ENCODE measurements at places on chromosomes 2 and 18. TPM values are rescaled to one million over a fixed set of nuclear protein-coding genes. Genes with fewer than 3 reads are reported as not detected.

SNORC gene
- total RNA-seq: 0.54 TPM

GRCh38 chr2:220961143-220961860 is 610.8 kb downstream of the EPHA4 start:
- no peak for DNase-seq

DNA sequence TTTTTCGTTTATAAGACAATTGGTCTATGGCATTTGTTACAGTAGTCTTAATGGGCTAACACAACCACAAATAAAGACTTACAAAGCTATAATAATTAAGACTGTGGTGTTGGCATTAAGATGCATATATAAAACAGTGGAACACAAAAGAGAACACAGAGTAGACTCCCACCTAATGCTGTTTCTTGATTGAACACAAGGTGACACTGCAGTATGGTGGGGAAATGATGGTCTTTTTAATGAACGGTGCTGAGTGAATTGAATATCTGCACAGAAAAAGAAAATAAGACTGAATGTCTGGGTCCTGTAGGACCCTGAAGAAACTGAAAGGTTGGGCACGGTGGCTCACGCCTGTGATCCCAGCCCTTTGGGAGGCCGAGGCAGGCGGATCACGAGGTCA is 1136.6 kb upstream of the NXPH2 start:
- no peak for DNase-seq

TRIM43 gene
- total RNA-seq: not detected

DNA sequence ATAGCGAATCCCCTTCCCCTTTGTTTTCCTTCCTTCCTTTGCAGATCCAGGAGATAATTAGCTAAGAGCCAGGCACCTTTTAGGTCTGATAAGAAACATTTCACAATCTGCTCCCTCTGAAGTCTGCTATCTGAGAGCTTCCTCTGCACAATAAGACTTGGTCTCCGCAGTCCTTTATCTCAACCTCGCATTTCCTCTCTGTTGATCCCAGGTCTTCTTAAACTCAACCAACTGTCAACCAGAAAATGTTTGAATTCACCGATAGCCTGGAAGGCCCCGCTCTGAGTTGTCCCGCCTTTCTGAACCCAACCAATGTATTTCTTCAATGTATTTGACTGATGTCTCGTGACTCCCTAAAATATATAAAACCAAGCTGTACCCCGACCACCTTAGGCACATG is 78.4 kb upstream of the CTDP1 start:
- DNase-seq: no peak

- DNase-seq: no peak
Measured at GRCh38 chr2:101895819-101896322, 95.9 kb upstream of the IL1R2 start.

- no peak for DNase-seq
Measured at GRCh38 chr2:82340578-82341053, 2036.1 kb upstream of the LRRTM1 start.

MC4R gene
- not detected for total RNA-seq

DNA sequence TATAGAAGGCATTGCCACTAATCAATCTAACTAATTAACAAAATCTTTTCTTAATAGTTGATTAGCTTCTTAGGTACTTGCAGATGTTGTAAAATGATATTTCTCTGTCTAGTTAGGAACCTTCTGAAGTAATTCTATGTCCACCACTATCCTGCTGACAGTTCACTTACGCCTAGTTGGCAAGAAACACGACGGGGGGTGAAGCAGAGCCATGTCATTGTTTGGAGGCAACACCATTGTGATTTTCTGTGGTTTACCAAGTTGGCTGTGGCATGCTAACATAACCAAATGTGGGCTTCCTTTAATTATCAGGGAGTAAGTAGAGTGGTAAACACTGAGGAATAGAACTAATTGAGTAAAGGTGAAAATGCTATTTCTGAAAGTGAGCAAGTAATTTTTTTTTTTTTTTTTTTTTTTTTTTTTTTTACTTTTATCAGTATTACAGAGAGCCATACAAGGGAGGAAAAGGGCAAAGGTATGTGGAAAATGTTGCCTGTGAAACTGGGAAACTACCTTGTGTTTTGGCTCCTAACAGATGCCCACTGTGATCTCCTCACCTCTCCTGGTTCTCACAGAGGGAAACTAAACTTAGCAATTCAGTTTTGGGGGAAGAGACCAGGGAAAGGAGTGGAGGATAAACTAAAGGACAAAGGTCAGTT is 126.8 kb downstream of the MEIS1 start:
- DNase-seq: peak; percentile 51

CNOT11 gene
- 36.6 TPM for total RNA-seq

- no peak for DNase-seq
Measured at GRCh38 chr2:37688771-37689468, 17.5 kb upstream of the CDC42EP3 start.

GCKR gene
- total RNA-seq: under 0.01 TPM

DNA sequence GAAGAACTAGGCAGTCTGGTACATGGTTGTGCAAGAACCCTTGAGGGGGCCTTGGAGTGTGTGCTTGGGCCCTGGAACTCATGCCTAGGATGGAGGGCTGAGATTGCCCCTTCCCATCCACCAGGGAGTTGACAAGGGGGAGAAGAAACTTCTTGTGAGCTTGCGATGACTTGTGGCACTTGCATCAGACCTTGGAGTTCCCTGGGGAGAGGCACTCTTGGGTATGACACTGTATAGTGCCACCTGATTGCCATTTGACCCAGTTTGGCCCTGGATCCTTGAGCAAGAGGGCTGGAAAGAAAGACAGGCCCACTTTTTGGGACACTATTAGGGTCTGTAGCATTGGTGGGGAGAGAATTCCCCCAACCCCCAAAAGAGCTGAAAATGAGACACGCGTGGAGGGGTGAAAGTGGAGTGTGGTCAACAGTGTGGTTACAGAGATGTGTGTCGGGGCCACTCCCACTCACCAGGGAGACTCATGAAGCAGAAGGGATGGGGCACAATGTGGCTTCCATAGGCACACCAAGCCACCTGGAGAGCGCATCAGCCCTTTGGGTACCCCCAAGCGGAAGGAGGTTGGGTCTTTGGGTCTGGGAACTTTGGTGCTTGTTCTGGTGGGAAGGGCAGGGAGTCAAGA is 101.3 kb downstream of the MSH2 start:
- no peak for DNase-seq

GRCh38 chr18:23938043-23938756 is 76.4 kb upstream of the TTC39C start:
- DNase-seq: no peak

DNA sequence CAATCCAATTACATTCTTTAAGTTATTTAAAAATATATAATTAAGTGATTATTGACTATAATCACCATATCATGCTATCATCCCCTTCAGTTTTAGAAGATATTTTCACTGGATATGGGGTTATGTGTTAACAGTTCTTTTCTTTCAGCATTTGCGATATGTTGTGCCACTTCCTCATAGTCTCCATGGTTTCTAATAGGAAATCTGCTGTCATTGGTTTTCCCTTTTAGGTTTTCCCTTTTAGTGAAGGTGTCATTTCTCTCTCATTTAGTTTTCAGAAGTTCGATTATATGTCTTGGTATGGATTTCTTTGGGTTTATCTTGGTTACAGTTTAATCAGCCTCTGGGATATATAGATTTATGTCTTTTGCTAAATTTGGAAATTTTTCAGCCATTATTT is 34.8 kb upstream of the EPG5 start:
- DNase-seq: no peak

GRCh38 chr2:148670773-148671172 is 26.2 kb downstream of the EPC2 start:
- DNase-seq: no peak

GRCh38 chr2:5121121-5121520 is 571.1 kb upstream of the SOX11 start:
- no peak for DNase-seq

- no peak for DNase-seq
Measured at GRCh38 chr2:66665124-66665984, 230.4 kb downstream of the MEIS1 start.

DNA sequence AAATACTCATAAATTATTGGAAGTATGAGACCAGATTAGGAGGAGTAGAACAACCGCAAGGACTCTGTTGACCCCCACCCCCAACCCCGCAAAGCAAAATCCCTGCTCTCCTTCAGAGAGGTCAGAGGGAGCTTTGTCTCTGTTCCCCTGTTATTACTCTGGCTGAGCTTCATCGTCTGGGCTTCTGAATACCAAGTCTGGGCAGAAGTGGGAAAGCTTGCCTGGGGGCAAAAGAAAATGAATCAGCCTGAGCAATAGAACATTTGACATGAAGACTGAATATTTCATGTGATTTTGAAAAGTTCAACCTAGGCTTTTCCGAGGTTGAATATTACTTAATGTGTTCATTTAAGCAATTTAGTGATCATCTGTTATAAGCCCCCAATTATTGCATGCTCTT is 114.6 kb upstream of the ARHGAP28 start:
- no peak for DNase-seq

DNA sequence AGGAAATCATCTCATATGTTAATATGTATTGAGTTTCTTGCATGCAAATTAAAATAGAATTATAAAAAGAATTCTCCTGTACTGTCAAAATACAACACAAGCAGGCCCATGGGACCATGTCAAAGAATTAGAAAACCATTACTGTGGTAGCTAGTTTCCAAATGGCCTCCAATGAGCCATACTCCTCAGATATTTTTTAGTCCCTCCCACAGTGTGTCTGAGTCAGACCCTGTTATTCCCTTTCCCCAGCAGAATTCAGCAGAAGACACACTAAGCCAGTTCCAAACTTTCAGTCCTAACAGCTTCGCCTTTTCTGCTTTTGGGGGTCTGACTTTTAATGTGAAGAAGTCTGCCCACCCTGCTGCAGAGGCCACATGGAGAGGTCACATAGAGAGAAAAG is 86.7 kb downstream of the FIGN start:
- no peak for DNase-seq

DNA sequence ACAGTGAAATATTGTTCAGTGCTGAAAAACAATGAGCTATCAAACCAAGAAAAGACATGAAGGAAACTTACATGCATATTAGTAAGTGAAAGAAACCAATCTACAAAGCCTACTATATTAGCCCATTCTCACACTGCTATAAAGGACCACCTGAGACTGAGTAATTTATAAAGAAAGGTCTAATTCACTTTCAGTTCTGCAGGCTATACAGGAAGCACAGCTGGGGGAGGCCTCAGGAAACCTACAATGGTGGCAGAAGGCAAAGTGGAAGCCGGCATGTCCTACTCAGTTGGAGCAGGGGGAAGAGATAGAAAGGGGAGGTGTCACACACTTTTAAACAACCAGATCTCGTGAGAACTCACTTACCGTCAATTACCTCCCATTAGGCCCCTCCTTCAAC is 232.1 kb downstream of the TMX3 start:
- DNase-seq: no peak

VIT gene
- total RNA-seq: not detected

GRCh38 chr2:20451341-20451740 is 4.5 kb downstream of the RHOB start:
- no peak for DNase-seq

DNA sequence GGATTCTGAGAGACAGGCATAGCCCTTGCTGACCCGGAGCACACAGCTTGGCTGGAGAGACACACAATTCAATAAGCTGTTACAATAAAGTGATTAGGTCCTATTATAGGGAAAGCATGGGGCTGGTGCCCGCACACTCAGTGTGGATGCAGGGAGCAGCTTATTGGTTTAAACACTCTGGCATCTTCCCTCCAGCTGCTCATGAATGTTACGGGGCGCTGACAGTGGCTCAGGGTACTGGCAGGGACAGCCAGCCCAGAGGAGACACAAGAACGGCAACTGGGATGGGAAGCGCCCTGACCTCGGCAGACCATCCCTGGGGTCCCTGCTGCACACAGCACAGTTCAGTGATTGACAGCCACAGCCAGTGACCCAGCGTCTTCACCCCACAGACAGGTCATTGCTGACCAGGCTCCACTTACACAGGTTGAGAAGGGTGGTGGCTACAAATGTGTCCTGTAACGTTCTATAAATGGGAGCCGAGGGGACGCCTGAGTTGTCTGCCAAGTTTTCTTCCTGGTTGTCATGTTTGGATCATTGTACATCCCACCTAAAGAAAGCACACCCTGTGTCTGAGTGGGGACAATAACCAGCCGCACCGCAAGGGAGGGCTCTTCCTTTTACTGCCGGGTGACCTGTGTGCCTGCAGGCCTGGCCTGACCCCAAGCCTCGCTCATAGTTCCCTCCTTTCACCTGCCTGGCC is 60.3 kb downstream of the SH3BP4 start:
- no peak for DNase-seq

DNA sequence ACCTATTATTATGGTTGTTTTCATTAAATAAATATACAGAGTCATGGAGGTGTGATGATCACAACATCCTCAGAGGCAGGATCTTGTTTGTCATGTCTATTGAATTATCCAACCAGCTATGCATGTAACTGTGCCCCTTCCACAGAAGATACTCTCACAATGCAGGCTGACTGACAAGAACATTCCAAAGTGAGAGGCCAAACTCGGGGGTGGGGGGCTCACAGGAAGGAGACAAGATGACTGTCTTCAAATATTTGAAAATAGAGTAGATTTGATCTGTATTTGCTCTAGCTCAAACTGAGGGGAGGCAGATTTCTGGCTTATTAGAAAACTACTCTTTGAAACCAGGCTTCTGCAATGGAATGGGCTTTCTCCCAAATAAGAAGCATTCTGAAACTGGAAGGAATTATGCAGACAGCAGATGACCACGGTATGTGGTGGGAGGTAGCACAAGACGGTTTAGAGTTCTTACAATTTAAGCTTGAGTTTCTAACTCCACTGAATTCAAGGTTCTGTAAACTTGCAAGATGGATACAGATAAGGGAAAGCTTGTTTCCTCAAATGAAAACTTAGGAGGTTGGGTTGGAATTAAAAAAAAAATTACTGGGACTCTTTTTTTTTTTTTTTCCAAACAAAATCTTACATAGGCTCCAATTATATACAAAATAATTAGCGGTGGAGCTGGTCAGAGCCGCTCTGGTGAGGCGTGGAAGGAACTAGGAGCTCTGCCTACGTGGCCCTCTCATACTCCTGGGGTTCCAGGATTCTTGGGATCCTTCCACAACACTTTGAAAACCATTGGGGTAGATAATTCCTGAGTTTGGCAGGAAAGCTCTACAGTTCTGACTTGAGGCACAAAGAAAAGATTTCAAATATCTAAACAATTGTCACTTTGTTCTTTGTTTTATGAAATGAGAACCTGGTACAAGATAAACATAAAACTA is 79.3 kb downstream of the PLA2R1 start:
- DNase-seq: no peak

FOXI3 gene
- total RNA-seq: not detected

OTX1 gene
- not detected for total RNA-seq

PMAIP1 gene
- 23.4 TPM for total RNA-seq

PSTPIP2 gene
- total RNA-seq: 18.3 TPM

DNA sequence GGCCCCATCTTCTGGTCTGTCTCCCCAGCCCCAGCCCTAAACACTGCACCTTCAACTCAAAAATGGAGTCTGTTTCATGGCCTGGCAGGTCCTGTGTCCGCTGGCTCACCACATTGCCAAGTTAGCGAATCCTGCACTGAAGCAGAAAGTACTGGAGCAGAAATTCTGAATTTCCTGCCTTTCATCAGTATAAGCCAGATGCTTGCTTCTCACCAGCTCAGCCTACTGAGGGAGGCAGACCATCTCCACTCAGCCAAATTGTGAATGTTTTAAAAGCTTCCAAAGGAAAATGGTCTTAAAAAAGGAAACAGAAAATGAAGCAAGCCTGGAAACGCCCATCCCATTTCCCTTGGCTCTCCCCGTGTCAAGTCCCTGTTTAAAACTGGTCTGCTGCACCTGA is 157.8 kb downstream of the C1D start:
- DNase-seq: no peak

GRCh38 chr2:195639238-195639858 is 17.7 kb upstream of the SLC39A10 start:
- no peak for DNase-seq

CXCR1 gene
- total RNA-seq: under 0.01 TPM

- no peak for DNase-seq
Measured at GRCh38 chr2:84880645-84881521, at the start of gene TRABD2A. TSS of gene TRABD2A (minus strand) at chr2:84881084. CDS start at chr2:84881039, 45 bp downstream.

INPP5D gene
- 302 TPM for total RNA-seq

All from hematopoietic multipotent progenitor cell (in vitro differentiated cells).